Left lung (tissue), 14 donors: ENCODE measurements at places on chromosomes 3 and 15. TPM values are rescaled to one million over a fixed set of nuclear protein-coding genes. Genes with fewer than 3 reads are reported as not detected.

GRK7 gene
- polyA plus RNA-seq: 0.19 TPM

POLR2H gene
- 92.4 TPM for polyA plus RNA-seq

ZNF80 gene
- 0.09 TPM for polyA plus RNA-seq

GABRG3 gene
- polyA plus RNA-seq: 8.7 TPM

GHSR gene
- not detected for polyA plus RNA-seq

EBLN2 gene
- polyA plus RNA-seq: 6.4 TPM

USP3 gene
- polyA plus RNA-seq: 41.7 TPM

EFCC1 gene
- polyA plus RNA-seq: 16.8 TPM

DNASE1L3 gene
- 1.6 TPM for polyA plus RNA-seq

TMEM39A gene
- polyA plus RNA-seq: 67.6 TPM

ZDHHC23 gene
- polyA plus RNA-seq: 8.4 TPM

LRRN1 gene
- 26.9 TPM for polyA plus RNA-seq
